ENCODE measurements at places on chromosomes 2 and 18. TPM values are rescaled to one million over a fixed set of nuclear protein-coding genes. Genes with fewer than 3 reads are reported as not detected.
A peak's percentile ranks its signal among the peaks of the same experiment; 100 is the strongest.

Gene SLC5A7
- not detected for total RNA-seq

Gene PAIP2B
- total RNA-seq: 1.9 TPM

Gene SRD5A2
- total RNA-seq: not detected

Gene TLX2
- total RNA-seq: not detected

Gene CCDC148
- 0.51 TPM for total RNA-seq

Gene HNRNPLL
- 52.8 TPM for total RNA-seq

Gene PRKAG3
- not detected for total RNA-seq

Gene AMER3
- not detected for total RNA-seq

Gene RGPD5
- total RNA-seq: 47.0 TPM

Gene REG3G
- not detected for total RNA-seq

Gene ERICH2
- not detected for total RNA-seq

Gene CDH19
- total RNA-seq: not detected

- DNase-seq: no peak
These were observed 1837.5 kb upstream of the CELF4 start for GRCh38 chr18:39403121-39403520.

DNA sequence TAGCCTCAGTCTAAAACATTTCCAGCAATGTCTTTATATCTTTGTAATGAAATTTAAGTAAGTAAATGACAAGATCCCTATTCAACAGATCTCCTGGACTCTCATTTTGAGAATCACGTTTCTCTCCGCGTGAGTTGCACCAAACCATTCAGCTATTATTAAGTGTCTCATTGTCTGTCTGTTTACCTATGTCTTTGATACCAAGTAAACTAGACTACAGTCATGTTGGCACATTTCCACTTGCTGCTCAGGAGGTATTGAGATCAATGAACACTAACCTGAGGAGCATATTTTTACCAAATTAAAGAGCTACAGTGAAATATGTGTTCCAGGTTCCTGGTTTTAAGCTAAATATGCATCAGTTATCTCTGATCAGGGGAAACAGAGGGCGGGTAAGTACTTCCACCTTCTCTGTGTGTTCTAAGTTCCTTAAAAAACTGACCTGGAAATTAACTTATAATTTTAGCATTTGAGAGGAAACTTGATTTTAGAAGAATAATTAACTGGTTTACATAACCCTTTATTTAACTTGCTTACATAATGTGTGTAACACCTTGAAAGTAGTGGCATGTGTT lies 125.8 kb downstream of the OSBPL6 start:
- DNase-seq: no peak

- no peak for DNase-seq
These were observed 5.9 kb upstream of the FN1 start for GRCh38 chr2:215441560-215442400.

DNA sequence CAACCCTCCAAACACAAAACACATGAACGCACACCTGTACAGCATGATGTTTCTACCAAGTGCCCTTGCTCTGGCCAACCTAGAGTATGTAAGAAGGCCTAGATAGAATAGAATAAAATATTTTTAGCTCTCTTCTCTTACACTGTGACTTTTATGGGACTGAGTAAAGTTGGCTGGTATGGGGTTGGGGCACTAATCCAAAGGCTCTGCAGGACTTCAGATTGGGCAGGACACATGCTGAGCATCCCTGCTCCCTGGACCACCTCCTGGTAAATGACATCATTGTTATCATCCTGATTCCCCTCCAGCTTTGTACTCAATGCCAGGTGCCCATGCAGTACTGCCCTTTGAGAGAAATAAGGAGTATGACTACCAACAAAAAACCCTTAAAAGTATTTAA lies 322.2 kb downstream of the SLC8A1 start:
- no peak for DNase-seq

- peak; percentile 77 for DNase-seq
These were observed 54.2 kb downstream of the SERTAD2 start for GRCh38 chr2:64599469-64599868.

DNA sequence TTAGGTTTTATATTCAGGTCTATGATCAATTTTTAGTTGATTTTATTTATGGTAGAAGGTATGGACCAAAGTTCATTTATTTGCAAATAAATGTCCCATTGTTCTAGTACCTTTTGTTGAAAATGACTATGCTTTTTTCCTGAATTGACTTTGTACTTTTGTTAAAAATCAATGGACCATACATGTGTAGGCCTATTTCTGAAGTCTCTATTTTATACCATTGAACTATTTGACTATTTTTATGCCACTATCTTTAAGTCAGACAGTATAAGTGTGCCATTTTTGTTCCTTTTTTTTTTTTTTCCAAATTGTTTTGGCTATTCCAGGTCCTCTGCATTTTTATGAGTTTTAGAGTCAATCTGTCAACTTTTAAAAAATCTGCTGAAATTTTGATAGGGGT lies 73.6 kb upstream of the UGP2 start:
- no peak for DNase-seq

DNA sequence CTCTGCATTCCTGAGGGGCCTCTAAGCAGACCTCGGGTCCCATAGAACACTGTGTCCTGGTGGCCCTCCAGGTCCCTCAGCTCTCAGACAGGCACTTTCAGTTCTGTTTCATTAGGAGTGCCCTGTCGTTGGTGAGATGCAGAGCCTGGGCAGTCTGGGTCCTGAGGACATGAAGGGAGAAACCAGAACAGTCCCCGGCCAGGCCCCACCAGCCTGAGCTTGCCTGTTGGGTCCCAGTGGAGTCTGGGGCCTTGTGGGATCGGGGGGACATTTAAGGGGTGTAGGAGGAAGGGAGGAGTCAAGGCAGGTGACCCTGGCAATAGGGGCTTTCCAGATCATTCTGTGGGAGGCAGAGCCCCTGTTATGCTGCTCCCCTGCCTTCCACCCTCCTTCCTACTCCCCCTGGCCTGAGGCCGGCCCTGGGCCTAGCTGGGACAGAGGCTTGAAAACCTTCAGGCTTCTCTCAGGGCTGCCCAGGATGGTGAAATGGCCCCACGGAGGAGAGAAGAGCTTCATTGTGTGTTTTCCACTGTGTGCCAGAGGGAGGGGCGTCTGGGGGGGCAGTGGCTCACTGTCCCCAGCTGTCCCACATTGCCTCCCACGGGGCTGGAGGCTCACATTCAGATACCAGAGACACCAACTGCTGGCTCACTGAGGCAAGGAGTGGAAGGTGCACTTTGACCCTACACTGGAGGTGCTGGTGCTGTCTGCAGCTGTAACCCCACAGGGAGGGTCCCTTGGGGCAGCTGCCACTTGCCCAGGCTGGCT lies 26.6 kb upstream of the CATIP start:
- DNase-seq: no peak

GRCh38 chr2:205827809-205828365 lies 145.6 kb downstream of the NRP2 start:
- no peak for DNase-seq

DNA sequence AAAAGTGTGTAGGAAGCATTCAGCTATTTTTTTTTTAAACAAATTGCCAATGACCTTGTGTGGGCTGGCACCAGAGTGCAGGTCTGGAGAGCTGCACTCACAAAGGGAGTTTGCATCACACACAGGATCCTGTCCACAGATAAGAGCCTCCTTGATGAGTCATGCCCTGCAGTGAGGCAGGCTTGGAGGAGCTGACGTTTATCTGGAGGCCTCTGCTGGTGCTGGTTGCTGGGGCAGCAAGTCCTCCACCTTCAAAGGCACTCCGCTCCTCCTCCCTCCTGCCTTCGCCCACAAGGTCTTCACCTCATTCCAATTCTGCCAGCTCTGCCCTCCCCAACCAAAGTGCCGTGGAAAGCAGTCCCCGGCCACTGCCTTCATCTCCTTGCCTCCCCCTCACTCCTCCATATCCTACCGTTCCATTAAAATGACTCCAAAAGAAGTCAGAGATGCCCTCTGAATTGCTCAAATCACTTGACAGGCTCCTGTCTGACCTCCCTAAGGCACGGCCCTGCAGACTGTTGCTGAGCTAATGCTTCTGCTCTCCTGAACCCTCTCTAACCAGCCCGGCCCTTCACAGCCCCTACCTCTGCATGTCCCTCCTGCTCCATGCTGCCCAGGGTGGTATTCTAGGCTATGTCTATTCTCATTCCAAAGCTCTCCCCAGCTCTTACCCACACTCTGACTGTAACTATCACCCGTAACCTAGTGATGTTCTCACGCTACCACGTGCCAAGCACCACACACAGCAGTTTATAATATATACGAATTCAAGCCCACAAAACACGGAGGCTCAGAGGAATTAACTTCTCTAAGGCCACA lies 30.9 kb downstream of the LONRF2 start:
- peak; percentile 62 for DNase-seq

GRCh38 chr2:196012314-196012713 lies 56.3 kb downstream of the DNAH7 start:
- DNase-seq: no peak

- no peak for DNase-seq
These were observed 120.9 kb upstream of the NFATC1 start for GRCh38 chr18:79274823-79275222.

DNA sequence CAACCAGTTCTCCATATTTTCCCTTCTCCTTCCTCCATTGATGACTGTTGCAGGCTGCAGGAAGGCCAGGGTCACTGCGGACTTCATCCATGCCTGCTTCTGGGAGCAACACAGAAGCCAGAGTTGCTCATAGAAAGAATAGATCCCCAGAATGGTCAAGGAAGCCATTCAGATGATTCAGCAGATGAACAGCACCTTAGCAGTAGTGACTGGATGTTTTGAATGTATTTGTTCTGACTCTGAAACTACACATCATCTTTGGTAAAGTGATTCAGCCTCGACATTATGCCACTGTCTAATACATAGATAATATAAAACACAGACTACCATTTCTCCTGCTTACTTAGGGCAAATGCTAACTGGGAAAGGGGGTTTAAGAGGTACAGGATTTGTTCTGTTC lies 411.6 kb downstream of the RND3 start:
- peak; percentile 51 for DNase-seq

- DNase-seq: no peak
These were observed 42.9 kb upstream of the SNED1 start for GRCh38 chr2:240955306-240956170.

GRCh38 chr2:38033646-38034045 lies 42.3 kb downstream of the CYP1B1 start:
- no peak for DNase-seq

DNA sequence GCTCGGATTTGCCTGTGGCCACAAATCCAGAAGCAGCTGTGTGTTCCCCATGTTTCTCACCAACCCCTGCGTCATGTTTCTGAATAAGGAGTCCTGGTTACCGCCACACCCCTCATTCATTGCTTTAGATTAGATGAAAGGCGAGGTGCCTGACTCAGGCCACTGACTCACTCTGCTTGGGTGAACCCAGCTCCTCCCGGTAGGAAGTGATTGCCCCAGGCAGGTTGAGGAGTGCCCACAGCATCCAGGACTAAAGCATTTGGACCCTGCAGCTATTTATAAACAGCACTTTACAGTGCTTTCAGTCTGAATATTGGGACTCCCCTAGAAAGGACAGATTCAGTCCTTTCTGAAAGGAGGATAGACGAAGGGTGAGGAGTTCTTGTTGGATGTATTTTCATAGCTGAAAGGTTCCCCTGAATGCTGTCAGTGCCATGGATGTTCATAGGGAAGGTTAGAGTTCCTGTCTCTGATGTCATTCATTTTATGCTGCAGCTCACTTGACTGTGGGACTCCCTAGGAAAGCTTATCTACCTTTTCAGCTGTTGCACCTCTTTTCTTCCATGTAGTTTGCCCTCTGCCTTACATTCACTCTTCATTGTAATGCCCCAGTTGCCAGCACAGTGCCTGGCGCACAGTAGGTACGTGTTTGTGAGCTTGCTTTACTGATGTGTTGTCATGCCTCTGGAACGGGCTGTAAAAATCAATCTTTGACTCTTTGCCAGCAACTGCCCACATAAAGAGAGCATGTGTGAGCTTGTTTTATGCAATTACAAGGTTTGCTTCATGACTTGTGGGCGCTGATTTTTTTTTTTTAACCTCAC lies 14.9 kb downstream of the ITGA6 start:
- peak; percentile 85 for DNase-seq

GRCh38 chr18:41989508-41989907 lies 34.5 kb downstream of the PIK3C3 start:
- no peak for DNase-seq

GRCh38 chr2:99085421-99085820 lies 56.1 kb upstream of the C2orf15 start:
- DNase-seq: peak; percentile 32

DNA sequence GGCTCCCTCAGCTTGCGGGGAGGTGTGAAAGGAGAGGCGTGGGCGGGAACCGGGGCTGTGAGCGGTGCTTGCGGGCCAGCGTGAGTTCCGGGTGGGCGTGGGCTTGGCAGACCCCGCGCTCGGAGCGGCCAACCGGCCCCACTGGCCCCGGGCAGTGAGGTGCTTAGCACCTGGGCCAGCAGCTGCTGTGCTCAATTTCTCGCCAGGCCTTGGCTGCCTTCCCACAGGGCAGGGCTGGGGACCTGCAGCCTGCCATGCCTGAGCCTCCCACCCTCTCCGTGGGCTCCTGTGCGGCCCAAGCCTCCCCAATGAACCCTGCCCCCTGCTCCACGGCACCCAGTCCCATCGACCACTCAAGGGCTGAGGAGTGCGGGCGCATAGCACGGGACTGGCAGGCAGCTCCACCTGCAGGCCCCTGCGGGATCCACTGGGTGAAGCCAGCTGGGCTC lies 48.2 kb downstream of the RNF138 start:
- no peak for DNase-seq

DNA sequence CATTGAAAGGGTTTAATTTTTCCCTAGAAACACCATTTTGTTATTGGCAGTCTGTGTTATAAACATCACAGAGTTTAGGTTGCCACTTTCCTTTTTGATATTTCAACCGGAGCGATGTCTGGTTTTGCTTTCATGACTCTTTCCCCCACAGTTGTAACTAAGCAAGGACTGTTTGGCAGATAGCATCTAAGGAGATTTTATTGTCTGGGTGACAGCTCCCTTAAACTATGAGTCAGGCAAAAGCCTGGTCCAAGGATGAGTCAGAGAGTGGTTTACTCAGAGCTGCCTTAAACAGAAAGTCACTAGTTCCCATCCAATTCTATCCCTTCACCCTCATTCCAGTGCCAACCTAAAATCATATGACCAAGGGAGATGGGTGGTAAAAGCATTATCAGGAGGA lies 341.6 kb upstream of the VWC2L start:
- DNase-seq: peak; percentile 1

DNA sequence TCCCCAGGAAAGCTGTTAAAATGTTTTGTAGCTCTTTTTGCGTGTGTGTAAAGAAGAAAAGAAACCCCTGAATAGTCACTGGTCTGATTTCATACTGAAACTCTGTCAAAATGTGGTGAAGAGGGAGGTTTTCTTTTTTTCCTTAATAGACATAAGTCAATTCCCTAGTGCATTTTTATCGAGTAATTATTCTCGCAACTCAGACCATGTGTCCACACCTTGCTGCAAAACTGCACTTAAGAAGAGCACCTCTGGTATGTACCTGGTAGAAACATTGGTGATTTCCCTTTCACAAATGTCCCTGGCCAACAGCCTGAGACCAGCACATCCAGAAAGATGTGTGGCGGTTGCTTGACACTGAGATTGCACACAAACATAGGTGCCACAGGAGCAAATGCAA lies 159.9 kb downstream of the ZNF521 start:
- DNase-seq: no peak

- DNase-seq: no peak
These were observed 217.2 kb upstream of the KCNJ3 start for GRCh38 chr2:154481336-154481735.

- DNase-seq: no peak
These were observed 54.7 kb upstream of the SLC1A4 start for GRCh38 chr2:64934530-64934929.
